Head of caudate nucleus (tissue), 42 donors: ENCODE measurements at places on chromosomes 6 and 20.

DNA sequence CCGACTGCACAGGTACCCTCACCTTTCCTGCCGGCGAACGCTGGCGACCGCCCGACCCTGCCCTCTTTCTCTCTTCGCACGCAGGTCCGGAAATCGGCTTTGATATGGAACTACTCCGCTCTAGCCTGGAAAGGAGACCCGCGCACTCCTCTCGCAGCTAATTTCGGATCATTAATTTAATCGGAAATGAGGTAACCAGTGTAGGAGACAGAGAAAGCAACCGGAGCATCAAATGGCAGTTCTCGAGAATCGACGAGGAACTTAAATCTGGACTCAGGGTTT lies 949 bp upstream of the ATXN1 start:
- no peak for DNase-seq

- DNase-seq: no peak
Measured at GRCh38 chr6:13268913-13269518, 59.3 kb downstream of the TBC1D7 start.

GRCh38 chr20:609371-609964 lies 641 bp downstream of the TCF15 start:
- DNase-seq: no peak

- DNase-seq: no peak
Measured at GRCh38 chr6:71335544-71335943, 46.9 kb downstream of the OGFRL1 start.

DNA sequence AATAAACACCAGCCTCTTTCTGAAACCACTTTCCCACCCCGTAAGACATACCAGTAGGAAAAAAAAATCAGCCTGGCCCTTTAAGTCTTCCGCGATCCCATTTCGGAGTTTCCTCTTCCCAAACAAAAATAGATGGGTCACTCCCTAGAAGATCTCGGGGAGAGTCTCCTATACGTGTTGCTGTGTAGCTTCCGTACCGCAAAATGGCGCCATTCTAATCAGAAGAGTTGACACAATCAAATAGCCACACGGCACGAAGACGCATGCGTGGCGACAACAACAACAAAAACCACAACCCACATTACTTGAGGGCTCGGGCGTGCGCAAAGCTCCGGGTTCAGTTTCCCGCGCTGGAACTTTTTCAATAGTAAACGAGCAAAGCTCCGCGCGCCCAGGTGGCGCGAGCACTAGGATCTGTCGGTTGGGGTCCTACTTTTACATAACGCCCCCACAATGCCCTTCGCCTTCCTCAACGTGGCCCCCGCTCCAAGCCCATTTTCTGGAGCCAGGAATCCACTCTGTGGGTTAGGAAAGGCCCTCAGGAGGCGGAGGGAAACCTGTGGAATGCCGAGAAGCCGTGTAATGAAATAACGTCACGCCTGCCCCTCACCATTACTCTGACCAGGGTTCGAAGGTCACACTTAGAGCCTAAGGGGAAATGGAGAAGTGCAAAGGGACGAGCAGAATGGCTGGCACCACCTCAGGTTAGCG lies at the start of gene GPANK1:
Gene GPANK1, minus strand, starts transcription at position 208 of the 711 bp plus-strand sequence. CDS start 519 bp downstream, outside the sequence.
- DNase-seq: peak; percentile 94

DNA sequence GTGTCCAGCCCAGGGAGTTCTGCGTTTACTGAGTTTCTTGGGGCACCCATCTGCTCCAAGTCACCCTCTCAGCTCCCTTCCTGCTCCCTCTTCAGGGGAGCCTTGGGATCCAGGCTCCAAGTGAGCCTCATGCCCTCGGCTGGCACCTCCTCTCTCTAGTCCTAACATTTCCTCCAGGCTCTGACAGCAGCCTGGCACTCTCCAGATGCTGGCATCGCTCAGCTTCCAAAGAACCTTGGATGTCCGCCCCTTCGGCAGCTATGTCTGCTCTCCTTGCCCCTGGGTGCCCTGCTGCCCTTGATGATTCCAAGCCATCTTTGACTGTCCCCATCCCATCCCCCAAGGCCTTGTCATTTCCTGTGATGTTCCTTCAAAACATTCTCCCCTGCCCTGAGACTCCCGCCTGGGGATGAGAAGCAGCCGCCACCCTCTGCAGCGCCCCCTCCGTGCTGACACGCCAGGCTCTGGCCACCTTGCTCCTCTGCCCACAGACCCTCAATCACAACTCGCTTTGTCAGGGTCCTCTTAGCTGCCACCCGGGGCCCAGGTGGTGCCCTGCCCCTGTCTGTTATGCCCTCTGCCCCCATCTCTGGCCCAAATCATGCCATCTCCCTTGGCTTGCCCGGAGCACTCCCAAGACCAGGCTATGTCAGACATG lies 6.6 kb upstream of the GFRA4 start:
- no peak for DNase-seq

GRCh38 chr6:125995972-125996580 lies 9.7 kb downstream of the TRMT11 start:
- DNase-seq: peak; percentile 82

DNA sequence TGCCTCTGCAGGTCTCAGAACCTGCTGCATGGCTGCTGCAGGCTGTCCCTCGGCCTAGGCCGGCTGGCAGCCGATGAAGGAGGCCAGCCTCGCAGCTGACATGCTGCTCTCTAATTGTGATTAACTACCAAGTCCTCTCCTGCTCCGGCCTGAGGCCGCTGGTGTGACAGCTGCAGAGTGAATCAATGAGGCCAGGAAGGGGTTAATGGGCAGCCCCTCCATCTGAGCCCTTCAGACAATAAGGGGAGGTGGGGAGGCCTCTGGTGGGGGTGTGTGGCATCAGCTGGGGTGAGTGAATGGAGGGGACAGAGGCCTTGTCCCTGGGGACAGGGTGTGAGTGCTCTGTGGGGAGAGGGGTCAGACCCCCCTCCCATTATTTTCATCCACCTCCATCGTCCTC lies 34.4 kb downstream of the SLC52A3 start:
- no peak for DNase-seq

DNA sequence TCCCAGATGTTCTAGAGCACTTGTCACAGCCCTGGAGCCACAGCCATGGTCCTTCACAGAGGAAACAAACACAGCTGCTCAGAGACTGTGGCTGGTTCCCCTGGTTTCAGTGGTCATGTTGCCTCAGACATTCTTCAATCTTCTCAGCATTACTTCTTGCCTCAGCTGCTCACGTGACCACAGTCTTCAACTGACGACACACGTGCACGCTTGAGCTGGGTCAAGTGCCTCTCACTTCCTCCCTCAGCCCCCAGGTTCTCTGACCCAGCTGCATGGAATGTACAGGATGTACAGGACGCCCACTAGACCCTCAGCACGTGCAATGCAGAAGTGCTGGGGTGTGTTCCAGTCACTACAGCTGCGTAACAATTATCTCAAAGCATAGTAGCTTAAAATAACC lies 159.8 kb upstream of the GGTLC1 start:
- no peak for DNase-seq

DNA sequence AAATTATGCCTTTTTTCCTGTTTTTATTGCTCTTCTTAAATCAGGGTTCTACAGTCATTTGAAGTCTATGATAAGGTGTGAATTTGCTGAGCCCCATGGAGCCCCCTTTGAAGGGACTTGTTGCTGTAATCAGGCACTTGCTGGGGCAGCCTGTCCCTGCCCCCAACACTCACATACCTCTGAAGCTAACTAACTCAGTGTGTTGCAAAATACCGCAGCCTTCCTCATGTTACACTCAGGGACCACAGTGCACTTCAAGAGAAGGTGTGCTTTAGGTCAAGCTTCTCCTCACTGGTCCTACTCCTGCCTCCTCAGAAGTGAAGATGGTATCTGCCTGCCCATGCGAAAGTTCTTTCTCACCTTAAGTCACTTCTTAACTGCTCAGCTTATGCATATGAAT lies 66.1 kb upstream of the GLP1R start:
- no peak for DNase-seq

- DNase-seq: no peak
Measured at GRCh38 chr6:84222426-84222825, 5.0 kb downstream of the CEP162 start.

DNA sequence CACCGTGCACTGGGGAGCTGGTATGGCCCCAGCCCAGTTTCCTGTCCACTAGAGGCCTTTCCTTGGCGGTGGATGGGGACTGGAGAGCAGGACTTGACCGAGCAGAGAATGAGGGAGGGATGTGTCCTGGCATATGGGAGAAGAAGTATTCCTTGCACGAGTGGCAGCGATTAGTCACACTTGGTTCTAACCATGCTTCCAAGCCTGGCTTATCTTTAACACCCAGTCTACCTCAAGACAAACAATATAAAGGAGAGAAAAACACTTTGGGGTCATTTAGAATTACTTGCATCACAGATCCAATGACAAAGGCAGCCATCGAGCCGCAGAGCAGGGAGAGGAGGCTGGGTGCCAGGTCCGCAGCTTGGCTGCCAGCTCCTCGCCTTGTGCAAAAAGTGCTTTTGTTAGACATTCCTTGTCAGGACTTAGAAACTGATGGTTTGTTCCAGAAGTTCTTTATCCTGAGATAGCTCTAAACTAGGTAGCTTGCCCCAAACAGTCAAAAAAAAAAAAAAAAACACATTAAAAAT lies 214.9 kb upstream of the GMDS start:
- no peak for DNase-seq

DNA sequence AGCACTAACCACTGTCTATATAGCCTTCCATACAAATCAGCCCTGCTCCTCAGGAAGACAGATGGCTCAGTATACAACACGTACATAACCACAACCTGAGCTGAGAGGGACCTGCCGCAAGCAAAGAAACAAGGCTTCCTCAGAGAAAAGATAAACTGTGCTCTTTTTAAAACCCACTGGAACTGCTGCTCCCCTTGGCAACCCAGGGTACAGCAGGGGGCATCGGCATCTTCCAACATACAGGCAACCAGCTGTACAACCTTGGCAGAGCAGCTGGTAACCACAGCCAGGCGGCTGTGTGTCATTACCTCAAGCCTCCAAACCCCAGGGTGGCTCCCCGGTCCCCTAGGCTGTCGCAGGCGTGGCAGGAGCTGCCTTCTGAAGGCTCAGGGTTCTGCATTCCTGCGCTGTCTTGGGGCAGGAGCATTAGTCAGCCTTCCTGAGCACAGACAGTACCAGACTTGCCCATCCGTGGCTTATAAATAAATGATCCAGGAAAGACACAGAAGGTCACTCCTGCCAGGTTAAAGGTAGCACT lies 249.5 kb downstream of the ADGRG6 start:
- no peak for DNase-seq

GRCh38 chr6:5457983-5458683 lies 196.8 kb downstream of the FARS2 start:
- DNase-seq: no peak

GRCh38 chr6:134840086-134840867 lies 109.6 kb downstream of the ALDH8A1 start:
- no peak for DNase-seq

GRCh38 chr6:49890988-49891387 lies 24.7 kb upstream of the CRISP1 start:
- no peak for DNase-seq

GRCh38 chr6:110493253-110493800 lies 16.9 kb upstream of the SLC22A16 start:
- no peak for DNase-seq

- DNase-seq: peak; percentile 27
Measured at GRCh38 chr20:6075428-6076219, 21.8 kb upstream of the LRRN4 start.

DNA sequence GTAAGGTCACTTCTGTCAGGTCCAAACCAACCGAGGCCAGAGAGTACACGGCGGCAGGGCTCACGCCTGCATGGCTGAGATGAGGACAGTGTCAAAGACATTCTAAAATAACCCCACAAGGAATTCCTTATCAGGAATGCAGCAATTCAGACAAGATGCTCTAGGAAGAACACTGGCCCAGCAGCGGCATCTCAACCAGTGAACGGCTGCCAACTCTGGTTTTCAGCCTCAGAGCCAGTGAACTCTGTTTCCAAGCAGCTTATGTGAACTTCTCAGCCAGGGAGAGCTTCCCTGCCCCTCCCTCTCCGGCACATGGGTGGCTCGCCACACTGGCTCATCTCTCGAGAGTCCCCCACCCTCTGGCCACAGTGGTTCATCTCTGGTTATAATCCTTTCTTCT lies 36.9 kb downstream of the KCNQ2 start:
- DNase-seq: no peak

DNA sequence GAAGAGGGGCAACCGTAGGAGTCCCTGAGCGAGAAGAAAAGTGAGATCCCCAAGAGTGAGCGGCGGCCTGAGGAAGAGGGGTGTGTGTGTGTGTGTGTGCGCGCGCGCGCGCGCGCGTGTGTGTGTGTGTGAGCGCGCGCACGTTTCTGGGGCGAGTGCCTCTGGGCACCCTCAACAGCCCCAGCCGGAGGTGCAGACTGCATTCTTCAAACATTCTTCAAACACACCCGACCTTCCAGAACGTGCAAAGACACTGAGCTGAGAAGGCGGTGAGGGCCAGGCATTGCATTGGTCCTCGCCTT lies 76.2 kb upstream of the FOXP4 start:
- no peak for DNase-seq

DNA sequence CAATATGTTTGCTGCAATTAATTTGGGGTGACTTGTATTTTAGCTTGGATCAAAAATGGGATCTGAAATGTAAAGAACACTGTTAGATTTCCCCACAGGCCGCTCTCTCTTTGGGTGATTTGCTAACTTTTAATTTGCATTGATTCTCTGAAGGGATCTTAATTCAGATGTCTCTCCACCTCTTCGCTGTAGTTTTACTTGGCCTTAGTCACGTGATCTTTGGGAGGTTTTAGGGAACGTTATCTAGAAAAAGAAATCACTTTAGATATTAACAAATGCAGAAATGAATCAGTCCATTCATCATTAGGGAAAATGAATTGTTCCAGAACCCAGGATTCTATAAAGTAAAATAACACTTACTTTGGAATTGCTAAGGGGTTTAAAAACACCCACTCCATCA lies 390.2 kb downstream of the THBS2 start:
- no peak for DNase-seq

- no peak for DNase-seq
Measured at GRCh38 chr6:157864185-157864761, 41.2 kb downstream of the SNX9 start.

DNA sequence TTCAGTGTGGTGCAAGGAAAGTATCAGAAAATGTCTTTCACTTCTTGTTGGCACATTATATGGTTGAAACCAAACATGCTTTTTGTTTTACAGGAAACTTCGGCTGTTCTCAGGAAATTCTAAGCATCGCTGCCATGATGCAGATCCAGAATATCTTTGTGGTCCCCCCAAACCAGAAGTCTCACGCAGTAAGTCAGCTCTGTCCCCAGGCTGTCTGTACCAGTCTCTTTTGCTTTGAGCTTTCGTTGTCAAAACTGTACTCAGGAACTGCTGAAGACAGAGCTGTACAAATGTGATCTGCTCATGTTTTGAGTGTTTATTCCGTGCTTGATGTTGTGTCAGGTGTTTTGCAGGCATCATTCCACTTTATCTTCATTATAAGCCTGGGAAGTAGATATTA lies 59.6 kb downstream of the DHX35 start:
- DNase-seq: no peak

- no peak for DNase-seq
Measured at GRCh38 chr20:57509665-57510237, 15.2 kb downstream of the CTCFL start.

GRCh38 chr6:33633462-33634158 lies 12.5 kb downstream of the ITPR3 start:
- DNase-seq: no peak

GRCh38 chr20:11394145-11394833 lies 523.4 kb upstream of the BTBD3 start:
- DNase-seq: no peak
